Amniotic stem cell (primary cell): ENCODE measurements at places on chromosomes 7 and 10.

GRCh38 chr10:123269017-123269552 is 114.9 kb downstream of the BUB3 start:
- no peak for DNase-seq

GRCh38 chr7:28937619-28938018 is 20.5 kb downstream of the TRIL start:
- DNase-seq: no peak

DNA sequence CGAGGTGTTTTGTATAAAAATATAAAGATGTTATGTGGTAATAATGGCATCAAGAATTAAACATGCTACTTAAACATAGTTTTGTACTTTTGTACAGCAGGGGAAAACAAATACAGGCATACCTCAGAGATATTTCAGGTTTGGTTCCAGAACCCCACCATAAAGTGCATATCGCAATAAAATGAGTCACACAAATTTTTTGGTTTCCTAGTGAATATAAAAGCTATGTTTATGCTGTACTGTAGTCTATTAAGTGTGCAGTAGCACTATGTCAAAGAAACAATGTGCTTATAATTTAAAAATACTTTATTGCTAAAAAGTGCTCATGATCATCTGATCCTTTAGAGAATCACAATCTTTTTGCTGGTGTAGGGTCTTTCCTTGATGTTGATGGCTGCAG is 17.8 kb downstream of the LRRTM3 start:
- DNase-seq: no peak

DNA sequence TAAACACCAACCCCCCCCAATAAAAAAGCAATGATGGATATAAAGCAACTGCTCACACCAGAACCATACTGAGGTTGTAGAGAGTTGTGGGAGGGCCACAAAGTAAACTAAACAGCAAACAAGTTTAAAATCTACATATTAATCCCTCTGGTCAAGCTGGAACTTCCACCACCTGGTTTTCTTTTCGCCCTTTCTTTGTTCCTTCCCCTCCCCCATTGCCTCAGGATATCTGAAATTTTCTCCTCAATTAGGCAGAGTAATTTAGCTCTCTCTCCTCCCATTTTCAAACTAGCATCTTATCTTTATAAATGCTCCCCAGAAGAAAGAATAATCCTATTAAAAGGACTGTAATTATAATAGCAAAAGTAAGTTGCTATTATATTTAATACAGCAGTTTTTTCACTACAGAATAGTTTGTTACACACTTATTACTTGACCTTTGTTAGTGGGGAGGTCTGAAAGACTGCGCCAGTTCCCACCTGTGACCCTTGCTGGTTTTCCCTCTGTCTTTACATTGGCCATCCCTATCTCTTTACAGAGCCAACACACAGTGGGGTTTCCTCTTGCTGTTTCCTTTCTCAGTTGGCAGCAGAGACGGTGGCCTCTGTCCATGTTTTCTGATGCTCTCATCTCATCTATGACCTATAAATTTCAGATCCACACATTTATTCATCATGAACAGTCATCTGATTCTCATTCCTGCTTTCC is 235.4 kb downstream of the RNLS start:
- no peak for DNase-seq

- DNase-seq: no peak
Observed at GRCh38 chr10:11677480-11677879, 64.7 kb upstream of the ECHDC3 start.

DNA sequence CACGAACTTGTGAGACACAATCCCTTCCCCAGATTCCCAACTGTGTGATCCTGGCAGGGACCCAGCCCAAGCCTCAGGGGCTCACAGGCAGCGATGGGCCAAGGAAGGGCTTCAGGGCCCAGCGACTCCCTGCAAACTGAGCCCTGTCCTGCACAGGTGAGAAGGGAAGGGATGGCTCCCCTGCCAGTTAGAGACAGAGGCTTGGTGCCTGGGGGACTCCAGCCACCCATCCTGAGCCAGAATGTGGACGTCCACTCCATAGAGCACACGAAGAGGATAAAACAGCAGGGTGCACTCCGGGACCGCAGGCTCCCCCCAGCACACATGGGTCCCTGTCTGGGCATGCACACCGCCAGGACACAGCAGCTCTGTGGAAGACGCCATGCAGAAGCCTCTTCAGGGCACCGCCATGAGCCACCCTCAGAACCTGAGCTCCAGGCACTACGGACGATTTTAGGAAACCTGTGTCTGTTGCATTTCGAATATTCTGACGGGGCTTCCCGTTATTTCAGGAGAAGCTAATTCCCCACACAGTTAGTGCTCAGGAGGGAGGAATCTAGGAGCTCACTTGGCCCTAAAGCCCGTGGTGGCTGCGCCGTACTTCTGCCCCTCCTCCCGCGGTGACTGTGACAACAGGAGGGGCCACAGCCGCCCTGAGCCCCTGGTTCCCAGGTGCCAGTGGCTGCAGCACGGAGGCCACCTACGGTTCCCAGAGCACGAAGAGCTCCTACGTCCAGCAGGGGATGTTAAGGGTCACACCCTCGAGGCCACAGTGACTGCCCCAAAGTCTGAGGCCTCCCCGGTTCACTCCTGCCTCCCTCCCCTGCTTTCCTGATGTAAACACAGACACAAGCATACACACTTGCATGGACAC is 326.0 kb downstream of the PTPRN2 start:
- DNase-seq: no peak

DNA sequence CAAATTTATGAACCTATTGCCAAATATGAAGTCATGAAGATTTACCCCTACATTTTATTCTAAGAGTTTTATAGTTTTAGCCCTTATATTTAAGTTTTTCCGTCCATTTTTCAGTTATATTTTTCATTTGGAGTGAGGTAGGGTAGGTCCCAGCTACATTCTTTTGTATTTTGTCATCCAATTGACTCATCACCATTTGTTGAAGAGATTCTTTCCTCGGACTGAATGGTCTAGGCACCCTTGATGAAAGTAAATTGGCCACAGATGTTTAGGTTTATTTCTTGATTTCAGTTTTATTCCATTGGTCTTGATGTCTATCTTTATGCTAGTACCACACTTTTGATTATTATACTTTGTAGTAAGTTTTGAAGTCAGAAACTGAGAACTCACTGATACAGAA is 22.7 kb downstream of the CYP2C19 start:
- DNase-seq: no peak

DNA sequence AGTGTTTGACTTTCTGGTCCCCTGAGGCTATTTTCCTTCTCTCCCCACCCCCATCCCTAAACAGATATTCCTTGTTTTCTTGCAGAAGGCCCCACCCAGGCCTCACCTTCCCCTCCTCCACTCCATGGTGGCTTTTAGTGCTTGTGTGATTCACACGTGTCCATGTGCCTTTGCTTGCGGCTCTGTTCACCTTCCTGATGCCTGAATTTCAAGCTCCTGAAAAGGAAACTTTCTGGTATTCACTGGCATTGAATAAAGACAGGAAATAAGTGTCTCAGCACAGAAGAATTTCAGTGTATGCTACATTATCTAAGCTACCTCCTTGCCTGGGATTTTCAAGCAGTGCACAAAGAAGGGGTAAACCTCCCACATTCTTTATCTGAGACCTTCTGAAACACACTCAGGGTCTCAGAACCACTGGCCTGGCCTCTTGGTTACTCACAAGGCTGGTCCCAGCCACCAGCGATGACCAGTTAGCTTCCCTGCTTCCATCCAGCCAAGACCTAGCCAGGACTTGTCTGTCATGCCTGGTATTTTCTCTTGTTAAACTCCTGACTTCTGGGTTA is 17.2 kb upstream of the UBE2H start:
- peak; percentile 26 for DNase-seq

DNA sequence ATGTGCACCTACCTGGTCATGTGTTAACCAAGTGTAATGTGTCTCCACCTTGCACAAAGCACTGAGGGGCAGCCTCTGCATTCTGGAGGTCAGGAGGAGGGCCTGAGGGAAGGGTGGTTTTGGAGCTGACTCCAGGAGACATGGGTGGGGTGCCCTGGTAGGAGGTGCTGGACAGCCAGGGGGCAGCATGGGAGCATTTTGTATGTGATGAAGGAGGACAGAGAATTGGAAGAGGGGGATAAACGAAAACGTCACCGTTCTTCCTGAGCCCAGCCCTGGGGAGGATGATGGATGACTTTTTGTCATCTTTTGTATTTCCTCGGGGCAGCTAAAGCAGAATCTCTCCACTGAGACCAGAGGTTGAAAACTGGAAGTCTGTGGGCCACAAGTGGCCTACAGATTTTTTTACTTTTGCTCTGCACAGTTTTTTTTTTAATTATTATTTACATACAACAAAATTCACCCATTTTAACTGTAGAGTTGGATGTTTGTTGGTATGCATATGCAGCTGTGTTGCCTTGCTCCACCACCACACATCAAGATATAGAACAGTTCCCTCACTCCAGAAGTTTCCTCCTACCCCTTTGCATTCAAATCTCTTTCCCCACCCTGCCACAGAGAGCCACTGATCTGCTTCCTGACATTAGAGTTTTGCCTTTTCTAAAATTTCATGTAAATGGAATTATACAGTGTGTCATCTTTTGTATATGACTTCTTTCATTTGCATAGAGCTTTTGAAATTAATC is 242.5 kb downstream of the VTI1A start:
- no peak for DNase-seq

DNA sequence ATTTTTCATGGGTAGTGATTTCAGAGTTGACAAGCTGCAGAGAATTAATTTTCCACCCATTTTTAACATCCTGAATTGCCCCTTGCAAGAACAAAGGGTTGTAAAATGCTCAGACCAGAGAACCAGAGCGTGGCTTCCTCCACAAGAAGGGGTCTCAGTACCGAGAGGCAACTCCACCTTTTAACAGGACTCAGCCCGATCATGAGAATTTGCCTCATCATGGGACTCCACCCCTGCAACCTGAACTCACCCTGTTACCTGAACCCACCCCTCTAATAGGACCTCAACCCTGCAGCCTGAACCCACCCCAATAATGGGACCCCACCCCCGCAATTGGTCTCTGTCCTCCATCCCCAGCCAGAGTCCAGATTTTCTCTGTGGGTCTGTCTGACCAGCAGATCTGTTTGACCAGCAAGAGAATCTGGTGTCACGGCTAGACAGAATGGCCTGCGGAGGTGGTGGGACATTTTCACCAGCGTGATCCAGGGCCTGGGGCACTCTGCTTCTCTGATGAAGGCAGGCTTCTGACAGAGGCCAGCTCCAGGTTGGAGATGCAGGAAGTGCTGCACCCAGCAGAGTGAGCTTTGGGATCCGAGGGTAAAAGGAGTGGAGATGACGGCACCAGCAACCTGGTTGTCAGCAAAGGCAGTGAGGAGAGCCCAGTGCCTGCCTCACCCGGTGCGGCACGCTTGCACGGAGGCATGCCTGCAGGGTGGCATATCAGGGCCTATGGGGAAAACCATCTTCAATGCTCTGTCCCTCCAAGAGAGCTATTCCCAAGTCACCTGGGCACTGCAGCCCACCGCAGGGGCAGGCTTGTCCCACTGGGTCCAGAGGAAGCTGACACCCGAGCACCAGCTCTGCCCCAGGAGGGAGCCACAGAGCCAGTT is 136.6 kb downstream of the TCERG1L start:
- no peak for DNase-seq

GRCh38 chr10:25808372-25808771 is 125.7 kb upstream of the MYO3A start:
- DNase-seq: no peak

- DNase-seq: no peak
Observed at GRCh38 chr7:1106063-1106792, 18.3 kb downstream of the GPER1 start.

- no peak for DNase-seq
Observed at GRCh38 chr7:16350634-16351033, 70.7 kb downstream of the CRPPA start.

DNA sequence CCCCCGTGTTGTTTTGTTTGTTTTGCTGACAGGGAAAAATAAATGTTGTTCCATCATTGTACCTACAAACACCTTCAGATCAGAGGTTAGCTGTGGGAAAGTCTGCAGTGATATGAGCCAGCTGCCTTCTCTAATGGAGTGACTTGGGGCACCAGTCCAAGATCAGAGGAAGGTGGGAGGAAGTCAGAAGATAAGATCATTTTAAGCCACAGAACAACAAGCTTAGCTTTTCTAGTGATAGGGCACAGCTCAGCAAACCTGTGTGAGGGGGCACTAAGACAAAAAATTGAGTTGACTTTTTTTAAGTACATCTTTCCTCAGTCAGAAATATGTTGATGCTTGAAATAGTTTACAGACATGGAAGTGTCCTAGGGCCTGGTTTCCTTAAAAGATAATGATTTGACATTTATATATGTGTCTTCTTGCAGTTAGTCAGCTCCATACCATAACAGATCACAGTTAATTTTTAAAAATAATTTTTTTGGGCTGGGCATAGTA is 240.3 kb upstream of the KAT6B start:
- no peak for DNase-seq

DNA sequence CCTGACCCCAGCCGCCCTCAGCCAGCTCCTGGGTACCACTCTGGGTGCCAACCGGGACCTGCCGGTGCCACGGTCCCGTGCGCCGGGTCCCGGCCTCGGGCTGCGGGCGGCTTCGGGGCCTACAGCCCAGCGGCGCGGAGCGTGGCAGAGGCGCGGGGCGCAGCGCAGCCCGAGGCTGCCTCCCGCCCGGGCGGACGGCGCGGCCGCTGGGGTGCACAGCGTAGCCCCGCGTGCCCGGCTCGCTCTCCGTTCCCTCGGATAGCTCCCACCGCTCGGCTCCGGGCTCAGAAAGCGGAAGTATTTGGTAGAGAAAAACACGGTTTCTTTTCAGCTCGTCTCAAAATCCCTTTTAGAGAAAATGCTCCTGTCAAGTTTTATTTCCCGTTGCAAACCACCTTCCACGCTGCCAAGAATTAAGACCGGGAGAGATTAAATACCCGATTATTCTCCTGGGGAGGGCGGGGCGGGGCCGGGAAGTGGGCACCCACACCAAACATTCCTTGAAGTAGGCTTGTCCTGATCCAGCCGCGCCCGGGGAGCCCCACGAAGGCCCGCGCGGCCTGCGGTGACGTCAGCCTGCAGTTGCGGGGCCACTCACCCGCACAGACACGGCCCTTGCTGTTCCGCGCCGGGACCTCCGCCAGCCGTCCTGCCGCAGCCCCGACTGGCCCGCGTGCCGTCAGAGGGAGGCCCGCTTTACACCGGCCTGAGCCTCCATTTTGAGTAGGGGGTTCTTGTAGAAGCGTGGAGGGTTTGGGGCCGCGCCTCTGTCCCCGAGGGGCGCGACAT is 7.2 kb downstream of the HOXA13 start:
- no peak for DNase-seq
